ENCODE measurements at places on chromosomes 7 and 10. TPM values are rescaled to one million over a fixed set of nuclear protein-coding genes. Genes with fewer than 3 reads are reported as not detected.

Gene GIMAP2
- 16.1 TPM for total RNA-seq

Gene CYP2C18
- total RNA-seq: not detected

DNA sequence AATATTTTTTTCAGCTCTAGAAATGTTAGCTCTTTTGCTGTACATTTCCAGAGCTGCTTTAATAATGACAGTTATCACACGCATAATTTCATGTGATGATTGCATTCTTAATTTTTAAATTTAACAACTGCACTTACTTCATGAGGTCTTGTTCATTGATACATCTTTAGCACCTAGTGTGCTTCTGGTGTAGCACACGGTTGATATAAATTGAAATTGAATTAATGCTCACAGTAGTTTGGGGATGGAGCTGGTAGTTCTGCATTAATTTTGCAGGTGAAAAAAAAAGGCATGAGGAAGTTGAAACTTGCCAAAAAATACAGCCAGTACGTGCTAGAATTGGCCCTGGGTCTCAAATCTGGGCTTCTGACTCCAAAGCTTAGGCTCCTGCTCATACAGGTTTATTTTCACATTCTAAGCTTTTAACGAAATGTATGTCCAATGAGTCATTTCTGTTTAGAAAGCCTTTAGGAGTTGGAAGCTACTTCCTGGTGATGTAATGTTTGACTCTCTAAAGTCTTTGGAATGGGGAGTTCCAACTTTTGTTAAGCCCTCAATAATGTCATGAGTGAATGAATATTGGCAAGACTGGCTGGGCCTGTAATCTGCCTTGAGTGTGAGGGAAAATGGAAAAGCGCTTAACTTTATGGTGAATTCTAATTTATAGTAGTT lies 62.5 kb downstream of the DAGLB start:
- H3K36me3 ChIP-seq: no peaks in the 10 kb centered on the region
- no peak overlapping the region for H3K4me3 ChIP-seq
- DNase-seq: peak; percentile 45
- peak overlapping the region; percentile 28 for H3K27ac ChIP-seq
- no peaks in the 10 kb centered on the region for H3K27me3 ChIP-seq

- peaks cover 13% of the 10 kb centered on the region for H3K27me3 ChIP-seq
- peak overlapping the region; percentile 15 for H3K4me3 ChIP-seq
- no peak for DNase-seq
- no peaks in the 10 kb centered on the region for H3K36me3 ChIP-seq
- no peaks in the 10 kb centered on the region for H3K4me1 ChIP-seq
Observed at GRCh38 chr10:81873932-81874816, 820 bp upstream of the NRG3 start.
